ENCODE measurements at places on chromosomes 6 and 20.
A peak's percentile ranks its signal among the peaks of the same experiment; 100 is the strongest.

DNA sequence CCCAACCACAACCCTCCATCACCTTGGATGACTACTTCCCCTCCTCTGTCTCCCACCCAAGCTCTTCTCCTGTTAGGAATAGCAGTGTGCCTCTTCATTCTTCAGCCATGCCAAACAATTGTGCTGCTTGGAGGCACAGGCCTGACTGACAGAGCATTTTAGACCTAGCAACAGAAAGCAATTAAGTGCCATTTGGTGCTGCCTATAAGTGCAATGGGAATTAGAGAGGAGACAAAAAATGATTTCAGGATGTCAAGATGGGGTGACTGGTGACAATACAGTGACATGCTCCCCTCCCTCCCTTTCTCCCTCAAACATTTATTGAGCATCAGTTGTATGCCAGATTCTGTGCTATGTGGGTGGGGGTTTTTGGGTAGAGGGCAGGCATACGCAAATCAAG is 322.6 kb upstream of the MOCS1 start:
- no peak for DNase-seq

- no peak for DNase-seq
Observed at GRCh38 chr20:24566656-24567055, 97.2 kb downstream of the SYNDIG1 start.

- no peak for DNase-seq
Observed at GRCh38 chr6:163780994-163781393, 366.5 kb downstream of the QKI start.

- DNase-seq = peak; percentile 78
Observed at GRCh38 chr6:48032151-48032550, 78.8 kb downstream of the PTCHD4 start.

DNA sequence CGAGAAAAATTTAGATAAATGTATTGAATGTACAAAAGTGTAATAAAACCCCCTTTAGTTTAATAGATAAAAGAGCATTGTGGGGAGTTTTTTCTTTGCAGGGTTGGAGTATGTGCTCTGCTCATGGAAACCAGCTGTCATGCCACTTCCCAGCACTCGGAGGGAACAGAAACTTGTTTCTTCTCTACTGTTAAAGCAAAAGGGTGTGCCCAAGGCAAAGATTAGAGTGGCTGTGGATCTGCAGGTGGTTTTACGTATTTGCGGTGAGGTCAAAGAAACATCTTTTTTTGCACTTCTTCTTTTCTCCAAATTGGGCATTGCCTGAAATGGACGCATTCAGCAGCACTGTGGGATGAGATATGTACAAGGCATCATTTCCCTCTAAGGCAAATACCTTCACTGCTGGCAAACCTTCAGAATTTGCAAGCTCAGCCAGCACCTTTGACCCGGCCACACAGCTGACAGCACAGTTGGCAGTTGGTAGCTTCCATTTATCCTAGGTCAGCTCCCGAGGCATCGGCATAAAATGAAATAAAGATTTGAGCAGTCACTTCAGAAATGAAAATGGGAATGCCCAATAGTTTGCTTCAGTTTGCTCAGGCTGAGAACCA is 178.4 kb upstream of the EYA4 start:
- DNase-seq = peak; percentile 5

DNA sequence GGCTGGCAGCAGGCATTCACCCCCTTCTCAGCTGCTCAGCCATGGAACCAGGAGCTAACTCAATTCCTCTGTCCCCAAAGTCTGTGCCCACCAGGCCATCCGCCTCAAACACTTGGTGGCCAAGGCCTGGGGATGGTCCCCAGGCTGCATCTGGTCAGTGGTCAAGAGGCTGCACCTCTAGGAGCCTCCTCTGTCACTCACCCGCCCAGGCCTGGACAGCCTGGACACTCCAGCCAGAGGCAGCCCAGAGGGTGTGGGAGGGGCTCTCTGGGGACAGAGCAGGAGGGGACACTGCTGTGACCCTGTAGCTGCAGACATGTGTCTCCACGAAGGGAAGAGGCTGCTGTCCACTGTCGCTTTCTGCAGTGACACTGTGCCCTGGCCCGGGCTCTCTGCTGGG is 416.6 kb upstream of the SULF2 start:
- DNase-seq = no peak

DNA sequence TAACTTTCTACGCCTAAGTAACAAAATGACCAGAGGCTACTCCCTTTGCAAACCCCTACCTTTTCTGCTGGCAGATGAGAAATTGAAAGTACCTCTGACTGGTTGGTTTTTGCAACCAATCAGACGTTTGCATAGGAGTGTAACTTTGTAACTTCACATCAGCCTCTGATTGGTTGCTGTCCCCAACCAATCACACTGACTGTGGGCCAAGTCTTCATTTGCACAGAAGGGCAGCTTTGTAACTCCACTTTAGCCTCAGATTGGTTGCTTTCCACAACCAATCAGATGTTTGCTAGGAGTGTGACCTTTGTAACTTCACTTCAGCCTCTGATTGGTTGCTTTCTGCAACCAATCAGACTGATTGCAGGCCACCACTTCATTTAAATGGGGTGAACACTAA is 89.1 kb downstream of the ME1 start:
- no peak for DNase-seq

DNA sequence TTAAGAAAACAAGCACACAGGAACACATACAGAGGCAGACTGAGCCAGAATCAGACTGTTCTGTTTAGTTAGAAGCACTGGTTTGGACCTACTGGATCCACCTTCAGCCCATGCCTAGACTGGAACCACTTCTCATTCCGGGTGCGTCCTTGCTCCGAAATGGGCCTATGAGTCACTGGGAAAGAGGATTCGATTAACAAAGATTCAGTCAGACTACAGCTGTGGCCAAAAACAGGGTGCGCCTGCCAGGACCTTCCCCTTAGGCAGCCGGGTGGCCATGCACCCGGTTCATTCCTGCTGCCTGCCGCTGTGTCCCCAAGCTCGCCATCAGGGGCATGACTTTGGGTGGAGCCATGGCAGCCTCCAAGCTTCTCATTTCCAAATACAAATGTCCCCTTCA is 14.5 kb upstream of the KCNK5 start:
- no peak for DNase-seq
